ENCODE measurements at places on chromosomes 12 and 14. TPM values are rescaled to one million over a fixed set of nuclear protein-coding genes. Genes with fewer than 3 reads are reported as not detected.
A peak's percentile ranks its signal among the peaks of the same experiment; 100 is the strongest.

- H3K36me3 ChIP-seq = no peaks in the 10 kb centered on the region
- H3K27me3 ChIP-seq = peaks cover 1% of the 10 kb centered on the region
- H3K4me1 ChIP-seq = peaks cover 18% of the 10 kb centered on the region
These were observed 67.9 kb upstream of the RMST start for GRCh38 chr12:97394657-97395056.

- no peak for DNase-seq
- no peaks in the 10 kb centered on the region for H3K36me3 ChIP-seq
- no peak overlapping the region for H3K4me3 ChIP-seq
- H3K27me3 ChIP-seq = no peaks in the 10 kb centered on the region
- no peak overlapping the region for H3K27ac ChIP-seq
These were observed 359.6 kb upstream of the DIO2 start for GRCh38 chr14:80570930-80571298.

GRCh38 chr14:24317141-24317928, 6.0 kb downstream of the LTB4R start:
- H3K4me3 ChIP-seq = no peak overlapping the region
- H3K4me1 ChIP-seq = no peaks in the 10 kb centered on the region

EML5 gene
- total RNA-seq = 0.55 TPM

GRCh38 chr12:89243771-89244170, 108.5 kb downstream of the DUSP6 start:
- no peak overlapping the region for H3K27ac ChIP-seq
- no peaks in the 10 kb centered on the region for H3K27me3 ChIP-seq
- no peak overlapping the region for H3K4me3 ChIP-seq
- peaks cover 16% of the 10 kb centered on the region for H3K4me1 ChIP-seq
- H3K36me3 ChIP-seq = no peaks in the 10 kb centered on the region

FOXN4 gene
- total RNA-seq = 0.26 TPM

DNA sequence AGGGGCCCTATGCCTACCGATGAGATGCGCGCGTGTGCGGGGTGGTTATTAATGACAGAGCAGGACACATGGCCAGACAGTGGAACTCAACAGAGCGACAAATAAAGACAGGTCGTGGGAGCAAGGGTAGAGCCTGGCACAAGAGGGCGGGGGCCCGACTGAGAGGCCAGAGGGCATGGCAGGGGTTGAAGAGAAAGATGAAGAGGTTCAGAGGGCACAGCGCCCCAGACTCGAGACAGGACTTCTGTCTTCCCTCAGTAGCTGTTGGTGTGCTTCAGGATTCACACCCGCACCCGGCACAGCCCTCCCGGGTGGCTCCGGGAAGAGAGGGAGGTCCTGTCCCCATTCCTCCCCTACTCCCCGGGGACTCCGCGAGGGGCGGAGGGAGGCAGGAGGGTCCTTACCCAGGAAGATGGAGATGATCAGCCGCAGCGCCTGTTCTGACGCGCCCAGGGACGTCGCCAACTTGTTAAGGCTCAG, 366 bp downstream of the LPCAT3 start:
- no peaks in the 10 kb centered on the region for H3K27me3 ChIP-seq
- no peaks in the 10 kb centered on the region for H3K36me3 ChIP-seq
- DNase-seq = no peak
- peak overlapping the region; percentile 91 for H3K4me3 ChIP-seq
- H3K4me1 ChIP-seq = no peaks in the 10 kb centered on the region
- H3K27ac ChIP-seq = peak overlapping the region; percentile 42

- H3K27ac ChIP-seq = no peak overlapping the region
- H3K4me1 ChIP-seq = no peaks in the 10 kb centered on the region
- H3K36me3 ChIP-seq = no peaks in the 10 kb centered on the region
- no peak overlapping the region for H3K4me3 ChIP-seq
- H3K27me3 ChIP-seq = no peaks in the 10 kb centered on the region
- no peak for DNase-seq
These were observed 70.9 kb downstream of the STXBP6 start for GRCh38 chr14:24978862-24979724.

MAP1LC3B2 gene
- total RNA-seq = 1.5 TPM

DNA sequence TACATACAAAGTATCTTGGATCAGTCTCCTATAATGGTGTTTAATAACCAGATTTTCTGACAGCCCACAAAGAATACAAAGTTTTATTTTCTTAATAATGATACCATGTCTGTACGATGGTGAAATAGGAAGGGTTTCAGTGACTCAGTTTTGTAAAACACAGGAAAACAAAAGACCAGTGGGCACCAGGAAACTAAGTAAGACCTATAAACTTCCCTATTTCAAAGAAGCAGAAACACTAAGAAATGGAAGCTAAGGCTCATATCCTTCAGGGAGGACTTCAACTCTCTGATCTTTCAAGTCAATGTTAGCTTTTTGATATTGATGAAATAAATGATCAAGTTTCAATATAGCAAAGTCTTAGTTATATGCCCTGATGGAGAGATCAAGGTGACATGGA, 196.0 kb downstream of the DUSP6 start:
- no peaks in the 10 kb centered on the region for H3K36me3 ChIP-seq
- no peak for DNase-seq
- no peak overlapping the region for H3K4me3 ChIP-seq

DNA sequence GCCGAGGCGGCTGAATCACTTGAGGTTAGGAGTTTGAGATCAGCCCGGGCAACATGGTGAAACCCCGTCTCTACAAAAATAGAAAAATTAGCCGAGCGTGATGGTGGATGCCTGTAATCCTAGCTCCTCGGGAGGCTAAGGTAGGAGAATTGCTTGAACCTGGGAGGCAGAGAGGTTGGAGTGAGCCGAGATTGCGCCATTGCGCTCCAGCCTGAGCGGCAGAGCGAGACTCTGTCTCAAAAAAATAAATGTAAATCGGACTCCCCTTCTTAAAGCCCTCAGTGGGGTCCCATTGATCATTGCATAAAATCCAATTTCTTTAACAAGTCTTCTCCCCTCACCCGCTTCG, 908 bp downstream of the TDP1 start:
- peak overlapping the region; percentile 80 for H3K4me3 ChIP-seq
- H3K27ac ChIP-seq = peak overlapping the region; percentile 60
- peaks cover 11% of the 10 kb centered on the region for H3K36me3 ChIP-seq
- peaks cover 3% of the 10 kb centered on the region for H3K4me1 ChIP-seq
- H3K27me3 ChIP-seq = no peaks in the 10 kb centered on the region

FAR2 gene
- total RNA-seq = 25.3 TPM

DNA sequence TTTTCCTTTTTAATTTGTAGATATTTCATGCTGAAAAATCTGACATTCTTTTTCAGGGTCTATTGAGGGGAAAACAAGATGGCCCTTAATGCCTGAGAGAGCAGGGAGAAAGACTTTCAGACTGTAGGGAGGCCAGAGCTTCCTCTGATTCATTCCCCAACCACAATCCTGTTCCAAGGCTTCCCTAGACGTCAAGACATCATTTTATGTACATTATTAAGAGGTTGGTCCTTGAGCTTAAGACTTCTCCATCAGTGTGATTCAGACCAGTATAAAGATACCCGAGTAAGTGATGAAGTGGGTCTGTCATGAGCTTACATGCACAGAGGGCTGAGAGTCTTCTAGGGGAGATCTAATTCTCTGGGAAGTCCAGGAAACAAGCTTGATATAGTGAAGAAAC, 57.3 kb downstream of the AVPR1A start:
- DNase-seq = no peak
- H3K36me3 ChIP-seq = no peaks in the 10 kb centered on the region

FRMD6 gene
- total RNA-seq = 23.7 TPM

DNA sequence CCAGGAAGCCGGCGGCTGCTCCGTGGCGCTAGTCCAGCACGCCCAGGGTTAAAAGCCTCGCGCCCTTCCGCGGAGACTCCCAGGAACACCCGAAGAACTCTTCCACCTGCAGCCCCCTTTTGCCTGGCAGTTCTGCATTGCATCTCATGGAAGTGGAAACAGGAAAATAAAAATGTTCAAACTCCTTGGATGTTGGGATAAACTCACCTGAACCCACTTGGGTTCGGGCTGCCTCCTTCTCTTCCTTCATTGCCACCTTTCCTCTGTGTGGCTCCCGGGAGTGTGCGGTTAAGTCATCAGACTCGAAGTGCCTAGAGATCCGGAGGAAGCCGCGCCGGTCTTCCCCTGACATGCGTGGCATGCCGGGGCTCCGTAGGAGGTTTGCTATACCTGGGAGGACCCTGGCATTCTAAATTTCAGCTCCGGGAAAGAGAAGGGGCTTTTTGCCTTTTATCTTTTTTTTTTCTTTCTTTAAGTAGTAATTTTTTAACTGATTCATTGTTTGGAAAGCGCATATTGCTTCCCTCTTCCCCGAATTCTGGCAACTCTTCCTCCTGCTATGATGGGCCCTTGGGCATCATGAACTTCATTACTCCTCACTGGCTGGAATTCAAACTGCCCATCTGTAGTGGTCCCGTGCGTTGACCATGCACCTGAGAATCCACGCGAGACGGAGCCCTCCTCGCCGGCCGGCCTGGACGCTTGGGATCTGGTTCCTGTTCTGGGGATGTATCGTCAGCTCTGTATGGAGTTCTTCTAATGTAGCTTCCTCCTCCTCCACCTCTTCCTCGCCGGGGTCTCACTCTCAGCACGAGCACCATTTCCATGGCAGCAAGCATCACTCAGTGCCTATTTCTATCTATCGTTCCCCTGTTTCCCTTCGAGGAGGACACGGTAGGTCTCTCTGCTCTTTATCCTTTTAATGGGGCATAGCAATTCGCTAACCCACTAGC, 931.4 kb downstream of the DIO2 start:
- H3K36me3 ChIP-seq = no peaks in the 10 kb centered on the region
- peaks cover 13% of the 10 kb centered on the region for H3K4me1 ChIP-seq
- H3K4me3 ChIP-seq = peak overlapping the region; percentile 77
- DNase-seq = no peak
- H3K27ac ChIP-seq = no peak overlapping the region

DNA sequence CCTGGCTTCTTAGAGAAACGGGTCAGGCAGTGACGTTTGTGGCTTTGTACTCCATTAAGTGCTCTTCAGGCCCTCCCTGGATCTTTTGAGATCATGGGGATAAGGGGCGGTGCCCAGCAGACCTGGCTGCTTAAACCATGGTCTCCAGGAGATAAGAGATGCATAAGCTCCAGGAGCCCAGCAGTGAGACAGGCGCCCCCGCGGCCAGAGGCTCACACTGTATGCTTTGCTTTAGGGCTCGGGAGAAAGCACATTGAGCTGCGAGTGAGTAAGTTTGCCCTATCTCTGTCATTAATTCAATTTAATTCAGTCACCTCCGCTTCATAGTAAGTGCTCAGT, 359.5 kb downstream of the CACNA1C start:
- no peak for DNase-seq
- H3K4me3 ChIP-seq = no peak overlapping the region
- no peak overlapping the region for H3K27ac ChIP-seq
- no peaks in the 10 kb centered on the region for H3K27me3 ChIP-seq

DNA sequence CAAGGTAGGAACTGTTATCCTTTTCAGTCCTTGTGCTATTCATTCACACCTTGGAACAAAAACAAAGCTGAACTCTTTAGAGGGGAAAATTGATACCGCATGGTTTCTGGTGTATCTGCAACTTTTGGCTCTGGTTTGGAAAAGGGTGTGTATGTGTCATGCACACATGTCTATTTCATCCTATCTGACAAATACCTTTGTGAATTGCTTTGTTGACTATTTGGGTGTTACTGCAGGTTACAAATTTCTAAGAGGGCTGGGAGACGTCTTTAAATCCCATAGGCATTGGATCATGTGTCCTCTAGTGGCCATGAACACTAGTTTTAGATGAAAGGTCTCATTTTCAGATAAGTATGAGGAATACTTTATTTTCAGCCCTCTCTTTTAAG, 59.9 kb upstream of the IFNG-AS1 start:
- no peaks in the 10 kb centered on the region for H3K36me3 ChIP-seq
- no peaks in the 10 kb centered on the region for H3K4me1 ChIP-seq
- no peaks in the 10 kb centered on the region for H3K27me3 ChIP-seq
- no peak for DNase-seq

MYF5 gene
- not detected for total RNA-seq

DNA sequence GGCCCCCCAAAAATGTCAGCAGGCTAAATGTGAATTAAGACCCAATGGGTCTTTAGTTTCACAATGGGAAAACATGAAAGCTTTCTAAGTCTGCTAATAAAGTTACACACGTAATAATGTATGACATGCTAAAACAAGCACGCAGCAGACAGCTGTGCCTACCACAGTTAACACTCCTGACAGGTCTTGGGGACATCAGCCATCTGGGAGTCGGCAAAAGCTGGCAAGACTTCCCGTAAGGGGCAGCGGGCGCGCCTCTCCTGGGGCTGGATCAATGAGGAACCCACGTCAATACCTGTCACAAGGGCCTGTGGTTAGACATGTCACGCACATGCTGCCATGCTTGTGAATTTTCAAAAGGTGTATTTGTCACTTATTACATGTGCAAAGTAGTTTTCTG, 45.0 kb downstream of the ACTN1 start:
- H3K27me3 ChIP-seq = no peaks in the 10 kb centered on the region
- no peaks in the 10 kb centered on the region for H3K36me3 ChIP-seq
- no peak overlapping the region for H3K4me3 ChIP-seq
- no peak for DNase-seq

- H3K4me1 ChIP-seq = no peaks in the 10 kb centered on the region
- no peaks in the 10 kb centered on the region for H3K27me3 ChIP-seq
- H3K4me3 ChIP-seq = no peak overlapping the region
- peaks cover 68% of the 10 kb centered on the region for H3K36me3 ChIP-seq
- H3K27ac ChIP-seq = 0 out of 2 replicates have a peak overlapping the region, but pooled peaks have one; percentile 28
- no peak for DNase-seq
These were observed 30.8 kb upstream of the LRP1-AS start for GRCh38 chr12:57178213-57178612.

DNA sequence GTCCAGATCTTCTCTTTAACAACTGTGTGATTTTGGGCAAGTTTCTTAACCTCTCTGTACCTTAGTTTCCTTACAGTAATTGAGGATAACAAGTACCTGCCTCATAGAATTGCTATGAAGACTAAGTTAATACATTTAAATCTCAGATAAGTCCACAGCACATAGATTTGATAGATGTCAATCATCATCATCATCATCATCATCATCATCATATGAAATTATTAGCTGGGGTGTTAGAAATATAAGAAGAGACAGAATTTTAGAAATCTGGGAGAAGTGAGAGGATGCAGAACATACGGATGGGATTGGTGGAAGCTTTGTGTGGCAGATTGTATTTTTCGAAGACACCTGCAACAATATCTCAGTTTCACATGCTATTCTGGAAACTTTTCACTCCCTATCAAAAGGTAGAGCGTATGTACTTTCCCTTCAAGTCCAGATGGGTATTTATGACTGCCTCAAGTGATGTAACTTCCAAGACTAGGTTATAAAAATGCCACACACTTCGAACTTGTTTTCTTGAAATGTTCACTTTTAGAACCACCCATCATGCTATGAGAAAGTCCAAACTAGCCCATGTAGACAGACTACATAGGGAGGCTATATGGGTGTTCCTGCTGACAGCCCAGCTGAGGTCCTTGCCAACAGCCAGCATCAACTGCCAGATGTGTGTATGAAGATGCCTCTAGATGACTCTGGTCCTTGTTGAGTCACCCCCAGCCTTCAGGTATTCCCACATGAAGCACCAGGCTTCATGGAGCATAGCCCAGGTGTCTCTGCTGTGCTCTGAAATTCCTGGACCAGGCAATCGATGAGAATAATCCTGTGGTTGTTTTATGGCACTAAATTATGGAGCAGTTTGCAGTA, 20.7 kb upstream of the SDR39U1 start:
- no peaks in the 10 kb centered on the region for H3K36me3 ChIP-seq
- H3K4me3 ChIP-seq = no peak overlapping the region
- no peaks in the 10 kb centered on the region for H3K4me1 ChIP-seq
- H3K27ac ChIP-seq = no peak overlapping the region
- DNase-seq = no peak
- no peaks in the 10 kb centered on the region for H3K27me3 ChIP-seq

GRCh38 chr14:32252030-32252670, 49.1 kb upstream of the RNU6-8 start:
- no peak for DNase-seq
- H3K27me3 ChIP-seq = no peaks in the 10 kb centered on the region
- H3K36me3 ChIP-seq = no peaks in the 10 kb centered on the region
- H3K4me1 ChIP-seq = no peaks in the 10 kb centered on the region
- H3K27ac ChIP-seq = no peak overlapping the region

Measured in H1 (cell line).